Urinary bladder (tissue), 4 donors: ENCODE measurements at places on chromosomes 5 and 9. TPM values are rescaled to one million over a fixed set of nuclear protein-coding genes. Genes with fewer than 3 reads are reported as not detected.

The RNF145 gene
- total RNA-seq = 47.6 TPM

The PSIP1 gene
- 105 TPM for total RNA-seq

The GCNT1 gene
- 9.1 TPM for total RNA-seq

The OR1J2 gene
- not detected for total RNA-seq

The SPATA31C1 gene
- 0.16 TPM for total RNA-seq

The GPR151 gene
- total RNA-seq = not detected

The ISL1 gene
- 7.9 TPM for total RNA-seq

The OR1K1 gene
- not detected for total RNA-seq

The PROB1 gene
- total RNA-seq = 1.4 TPM
